ENCODE measurements at places on chromosomes 11 and 22.
A peak's percentile ranks its signal among the peaks of the same experiment; 100 is the strongest.

- DNase-seq: no peak
Measured at GRCh38 chr11:123698546-123699127, 42.8 kb downstream of the ZNF202 start.

- DNase-seq: no peak
Measured at GRCh38 chr11:128779036-128779435, 85.2 kb downstream of the FLI1 start.

- no peak for DNase-seq
Measured at GRCh38 chr11:12962306-12962705, 46.8 kb upstream of the RASSF10 start.

DNA sequence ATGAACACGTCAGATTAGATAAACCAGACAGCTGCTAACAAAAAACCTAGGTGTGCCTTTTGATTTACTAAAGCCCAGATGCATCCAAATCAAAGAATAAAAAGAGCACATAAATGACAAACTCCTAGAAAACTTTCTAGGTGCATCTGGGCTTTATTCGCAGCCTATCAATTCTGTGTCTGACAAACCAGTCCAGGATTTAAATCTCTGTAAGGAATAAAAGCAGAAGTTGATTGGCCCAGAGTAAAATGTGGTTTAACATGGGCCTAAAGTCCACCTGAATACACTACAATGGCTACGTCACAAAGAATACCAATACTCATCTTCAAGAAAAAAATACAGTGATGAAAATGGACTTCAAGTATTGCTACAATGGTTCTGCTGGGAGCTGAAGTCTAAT is 66.8 kb downstream of the SOX6 start:
- DNase-seq: no peak

GRCh38 chr11:73420136-73420535 is 43.9 kb downstream of the RELT start:
- DNase-seq: no peak

DNA sequence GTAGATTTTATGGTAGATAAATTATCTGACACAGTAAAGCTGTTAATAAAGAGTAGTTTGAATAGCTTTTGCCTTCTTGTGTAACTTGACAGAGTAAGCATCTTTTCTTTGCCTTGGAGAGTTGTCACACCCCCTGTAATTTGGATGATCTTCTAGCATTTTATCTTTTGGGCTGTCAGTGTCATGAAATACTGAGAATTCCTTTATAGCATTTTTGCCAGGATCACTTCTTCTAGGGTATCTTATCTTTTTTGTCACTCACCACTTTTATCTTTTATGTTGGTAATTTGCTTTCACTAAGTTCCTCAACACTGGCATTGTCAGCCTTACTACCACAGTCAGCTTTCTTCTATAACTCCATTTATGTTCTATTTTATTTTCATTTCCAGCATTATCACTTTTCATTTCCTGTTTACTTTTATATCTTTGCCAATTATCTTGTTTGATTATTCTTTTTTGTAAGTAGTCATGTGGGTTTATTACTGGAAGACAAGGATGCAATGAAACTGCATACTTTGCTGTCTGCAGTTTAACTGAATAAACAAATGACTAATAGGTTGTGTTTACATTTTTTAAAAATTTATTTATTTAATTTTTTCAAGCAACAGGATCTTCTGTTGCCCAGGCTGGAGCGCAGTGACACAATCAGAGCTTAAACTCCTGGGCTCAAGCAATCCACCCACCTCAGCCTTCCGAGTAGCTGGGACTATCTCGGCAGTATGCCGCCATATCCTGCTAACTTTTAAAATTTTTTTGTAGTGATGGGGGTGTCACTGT is 28.1 kb upstream of the ACAT1 start:
- no peak for DNase-seq

DNA sequence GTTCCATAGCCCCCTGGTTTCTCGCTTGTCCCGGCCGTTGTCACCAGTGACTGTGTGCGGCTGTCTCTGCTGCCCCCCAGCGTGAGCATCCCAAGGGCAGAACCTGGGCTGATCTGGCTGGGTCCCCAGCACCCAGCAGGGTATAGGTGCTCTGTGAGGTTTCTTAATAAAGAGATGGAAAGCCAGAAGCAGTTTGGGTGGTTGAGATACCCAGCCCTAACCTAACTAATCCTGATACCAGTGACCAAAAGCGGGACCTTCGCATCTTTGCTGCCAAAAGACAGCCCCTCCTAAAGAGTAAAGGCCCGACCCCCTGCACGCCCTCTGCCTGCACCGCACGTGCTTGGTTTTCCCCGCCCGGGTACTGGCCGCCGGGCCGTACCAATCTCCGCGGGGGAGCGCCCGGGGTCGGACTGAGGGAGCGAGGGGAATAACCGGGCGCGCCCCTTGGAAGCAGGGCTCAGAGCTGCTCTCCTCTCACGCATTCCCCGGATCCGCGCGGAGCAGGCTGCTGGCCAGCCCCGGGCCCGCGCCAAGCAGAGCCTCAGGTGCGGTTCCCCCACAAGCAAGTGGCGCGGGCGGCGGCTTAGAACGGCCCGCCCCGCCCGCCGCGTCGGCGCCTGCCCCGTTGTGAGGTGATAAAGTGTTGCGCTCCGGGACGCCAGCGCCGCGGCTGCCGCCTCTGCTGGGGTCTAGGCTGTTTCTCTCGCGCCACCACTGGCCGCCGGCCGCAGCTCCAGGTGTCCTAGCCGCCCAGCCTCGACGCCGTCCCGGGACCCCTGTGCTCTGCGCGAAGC is at the start of gene DGAT2:
DGAT2 (plus strand) TSS at position 667 of the 797 bp plus-strand sequence. CDS start 214 bp downstream, outside the sequence.
- peak; percentile 64 for DNase-seq

GRCh38 chr22:49861642-49862495 is 8.2 kb downstream of the ZBED4 start:
- no peak for DNase-seq

GRCh38 chr11:1202154-1202775 is 20.6 kb upstream of the MUC5B start:
- no peak for DNase-seq

DNA sequence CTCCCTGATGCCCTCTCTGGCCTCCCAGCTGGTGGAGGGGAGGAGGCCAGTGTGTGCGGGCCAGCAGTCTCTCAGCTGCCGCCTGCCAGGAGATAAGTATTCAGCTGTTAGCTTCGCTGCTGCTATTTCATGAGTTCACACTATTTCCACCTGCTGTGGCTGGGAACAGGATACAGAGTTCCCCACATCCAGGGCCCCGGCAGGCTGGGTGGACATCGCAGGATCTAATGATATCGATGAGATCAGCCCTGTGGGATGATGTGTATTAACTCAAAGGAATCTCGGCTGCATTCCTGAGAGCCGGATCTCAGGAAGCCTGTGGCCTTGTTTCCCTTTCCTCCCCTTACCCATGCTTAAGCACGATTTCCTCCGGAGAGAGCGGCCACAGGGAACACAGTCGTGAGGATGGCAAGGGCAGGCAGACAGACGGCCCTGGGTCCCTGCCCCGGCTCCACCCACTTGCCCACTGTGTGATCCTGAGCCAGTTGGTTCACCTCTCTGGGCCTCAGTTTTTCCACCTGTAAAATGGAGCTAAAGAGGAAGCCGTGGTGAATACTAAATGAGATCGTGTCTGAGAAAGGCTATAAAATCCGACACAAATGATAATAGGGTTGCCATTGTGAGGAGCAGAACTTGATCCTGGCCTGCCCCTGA is 6.5 kb upstream of the PVALB start:
- DNase-seq: no peak

DNA sequence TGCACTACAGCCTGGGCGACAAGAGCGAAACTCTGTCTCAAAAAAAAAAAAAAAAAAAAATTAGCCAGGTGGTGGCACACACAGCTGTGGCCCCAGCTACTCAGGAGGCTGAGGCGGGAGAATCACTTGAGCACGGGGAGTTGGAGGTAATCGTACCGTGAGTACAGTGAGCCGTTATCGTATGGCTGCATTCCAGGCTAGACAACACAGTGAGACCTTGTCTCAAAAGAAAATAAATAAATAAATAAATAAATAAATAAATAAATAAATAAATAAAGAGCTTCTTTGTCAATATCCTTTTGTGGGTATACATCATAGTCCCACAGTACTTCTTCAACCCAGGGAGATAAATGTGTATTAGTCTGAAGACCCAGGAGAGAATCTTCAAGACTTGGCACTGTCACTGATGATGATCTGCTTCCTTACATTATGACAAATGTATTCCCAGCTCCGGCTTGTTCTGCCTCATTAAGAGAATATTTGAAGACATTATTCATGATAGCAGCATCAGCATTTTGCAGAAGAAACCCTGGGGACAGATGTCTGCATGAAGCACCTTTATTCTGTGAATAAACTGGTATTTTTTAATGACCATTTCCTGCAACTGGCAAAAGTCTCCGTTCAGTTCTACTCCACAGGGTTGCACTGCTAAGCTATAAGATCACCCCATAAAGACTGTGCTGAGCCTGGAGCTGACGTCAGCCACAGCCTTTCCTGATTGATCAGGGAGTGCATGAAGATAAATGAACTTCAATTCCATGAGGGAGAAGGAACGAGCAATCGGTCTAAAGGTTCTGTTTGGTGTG is 1.6 kb upstream of the ACY3 start:
- no peak for DNase-seq

DNA sequence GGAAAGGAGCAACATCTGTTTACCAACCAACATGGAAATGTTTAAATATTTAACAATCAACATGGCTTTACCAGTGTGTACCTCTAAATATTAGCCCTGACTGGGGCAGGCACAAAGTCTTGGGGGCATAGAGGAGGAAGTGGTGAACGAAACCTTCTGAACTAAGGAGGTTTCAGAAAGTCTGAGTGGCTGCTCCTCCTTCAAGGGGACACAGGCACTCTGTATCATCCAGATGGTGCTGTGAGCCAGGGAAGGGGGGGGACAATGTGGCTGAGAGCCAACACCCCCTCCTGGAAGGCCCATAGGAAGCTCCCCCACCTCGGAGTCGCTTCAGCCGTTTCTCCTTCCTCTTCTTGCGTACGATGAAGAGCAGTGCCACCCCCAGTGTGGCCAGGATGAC is 107.7 kb downstream of the CEP164 start:
- DNase-seq: no peak

DNA sequence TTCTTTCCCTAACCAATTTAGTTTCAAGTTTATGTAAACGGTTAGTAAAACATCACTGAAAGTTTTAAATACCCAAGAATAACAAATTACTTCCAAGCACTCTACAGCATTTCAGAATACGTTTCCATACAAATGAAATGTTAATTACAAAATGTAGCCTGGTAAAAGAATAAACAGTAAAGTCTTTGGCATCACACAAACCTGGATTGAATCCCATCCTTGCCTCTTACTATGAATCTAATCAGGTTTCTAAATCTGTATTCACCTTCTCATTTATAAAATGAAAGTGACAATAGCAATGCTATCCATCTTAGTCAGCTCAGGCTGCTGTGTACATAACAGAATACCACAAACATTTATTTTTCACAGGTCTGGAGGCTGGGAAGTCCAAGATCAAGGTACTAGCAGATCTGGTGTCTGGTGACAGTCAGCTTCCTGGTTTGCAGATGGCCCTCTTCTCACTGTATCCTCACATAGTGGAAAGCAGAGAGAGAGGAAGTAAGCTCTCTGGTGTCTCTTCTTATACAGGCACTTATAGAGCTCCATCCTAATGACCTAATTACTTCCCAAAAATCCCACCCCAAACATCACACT is 19.2 kb downstream of the FAM168A start:
- DNase-seq: no peak
